ENCODE measurements at places on chromosomes 11 and 22.

DNA sequence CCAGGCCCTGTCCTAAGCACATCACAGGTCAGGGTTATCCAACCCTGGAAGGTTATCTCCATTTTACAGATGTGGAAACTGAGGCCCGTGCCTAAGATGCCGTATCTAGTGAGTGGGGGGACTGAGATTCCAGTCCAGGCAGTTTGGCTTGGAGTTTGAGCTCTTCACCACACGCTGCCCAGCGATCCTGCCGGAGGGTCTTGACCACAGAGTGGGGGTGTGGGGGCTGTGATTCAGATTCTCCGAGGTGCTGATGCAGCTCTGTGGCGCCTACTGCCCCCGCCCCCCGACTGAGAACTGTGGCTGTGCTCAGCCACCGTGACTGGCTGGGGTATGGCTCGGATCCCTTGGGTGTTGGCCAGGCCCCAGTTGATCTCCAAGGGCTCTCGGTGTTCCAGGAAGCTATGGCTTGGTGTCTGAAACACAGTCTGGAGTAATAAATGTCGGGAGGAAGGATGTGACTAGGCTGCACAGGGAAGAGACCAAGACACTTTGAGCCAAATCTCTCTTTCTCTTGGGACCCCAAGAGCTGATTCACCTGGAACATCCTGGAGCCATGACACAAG is 60.6 kb upstream of the RASD2 start:
- DNase-seq: no peak

- DNase-seq: no peak
These were observed 16.2 kb downstream of the JHY start for GRCh38 chr11:122898799-122899198.

- DNase-seq: no peak
These were observed 25.7 kb downstream of the LRRC10B start for GRCh38 chr11:61534025-61534932.

- no peak for DNase-seq
These were observed 155.8 kb downstream of the KIRREL3 start for GRCh38 chr11:126844789-126845188.

DNA sequence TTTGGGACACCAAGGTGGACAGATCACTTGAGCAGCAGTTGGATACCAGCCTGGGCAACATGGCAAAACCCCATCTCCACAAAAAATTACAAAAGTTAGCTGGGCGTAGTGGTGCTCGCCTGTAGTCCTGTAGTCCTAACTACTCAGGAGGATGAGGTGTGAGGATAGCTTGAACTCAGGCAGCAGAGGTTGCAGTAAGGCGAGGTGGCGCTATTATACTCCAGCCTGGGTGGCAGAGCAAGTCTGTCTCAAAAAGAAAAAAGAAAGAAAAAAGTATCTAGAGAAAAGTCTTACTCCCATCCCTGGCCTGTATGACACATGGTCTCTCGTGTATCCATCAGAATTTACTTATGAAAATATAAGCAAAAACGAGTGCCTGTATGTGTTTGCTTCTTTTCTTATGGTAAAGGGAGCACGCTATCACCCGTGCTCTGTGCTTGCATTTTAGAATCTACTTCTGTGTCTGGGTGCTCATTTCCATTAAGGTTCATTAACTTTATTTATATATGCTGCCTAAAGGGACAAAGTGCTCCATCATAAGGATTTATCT is 15.4 kb upstream of the CPT1A start:
- no peak for DNase-seq

- DNase-seq: no peak
These were observed 107.5 kb downstream of the PKNOX2 start for GRCh38 chr11:125272092-125272491.

DNA sequence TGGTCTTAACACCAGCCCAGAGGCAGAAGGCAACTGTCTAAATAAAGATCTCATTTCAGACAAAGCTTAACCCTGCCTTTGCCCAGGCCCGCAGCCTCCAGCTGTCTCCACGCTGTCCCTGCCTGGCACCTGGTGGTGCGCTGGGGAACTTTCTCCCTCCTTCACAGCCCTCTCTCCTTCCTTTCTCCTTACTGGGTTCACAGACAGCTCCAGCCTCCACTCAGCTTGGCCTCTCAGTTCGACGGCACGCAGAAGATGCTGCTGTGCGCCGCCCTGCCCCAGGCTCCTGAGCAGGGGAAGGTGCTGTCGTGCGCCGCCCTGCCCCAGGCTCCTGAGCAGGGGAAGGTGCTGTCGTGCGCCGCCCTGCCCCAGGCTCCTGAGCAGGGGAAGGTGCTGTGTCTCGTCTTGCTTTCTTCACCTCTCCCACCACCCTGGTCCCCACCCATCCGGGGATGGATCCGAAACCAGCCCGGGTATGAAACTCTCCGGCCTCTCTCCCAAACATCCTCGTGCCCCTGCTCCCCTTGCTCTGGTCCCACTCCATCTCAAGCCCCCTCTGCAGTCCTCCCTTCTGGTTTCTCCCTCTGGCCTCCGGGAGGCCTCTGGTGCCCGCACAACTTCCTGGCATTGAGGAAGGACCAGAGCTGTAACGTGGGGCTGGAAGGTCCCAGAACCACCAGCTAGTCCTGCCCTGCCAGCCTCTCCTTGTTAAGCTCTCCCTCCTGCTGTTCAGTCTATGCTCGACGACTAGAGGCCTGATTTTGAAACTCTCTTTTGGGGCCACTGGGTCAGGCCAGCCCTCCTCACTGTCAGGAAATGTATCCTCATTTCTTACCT is 22.9 kb upstream of the JAM3 start:
- DNase-seq: no peak

DNA sequence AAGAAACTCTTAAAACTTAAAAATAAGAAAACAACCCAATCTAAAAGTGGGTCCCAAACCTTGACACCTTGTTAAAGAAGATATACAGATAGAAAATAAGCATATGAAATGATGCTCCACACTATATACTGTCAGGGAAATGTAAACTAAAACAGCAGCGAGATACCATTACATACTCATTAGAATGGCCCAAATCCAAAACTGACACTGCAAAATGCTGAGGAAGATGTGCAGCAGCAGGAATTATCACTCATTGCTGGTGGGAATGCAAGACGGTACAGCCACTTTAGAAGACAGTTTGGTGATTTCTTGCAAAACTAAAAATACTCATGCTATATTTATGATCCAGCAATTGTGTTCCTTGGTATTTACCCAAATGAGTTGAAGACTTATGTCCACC is 5.0 kb upstream of the RNF26 start:
- DNase-seq: no peak

DNA sequence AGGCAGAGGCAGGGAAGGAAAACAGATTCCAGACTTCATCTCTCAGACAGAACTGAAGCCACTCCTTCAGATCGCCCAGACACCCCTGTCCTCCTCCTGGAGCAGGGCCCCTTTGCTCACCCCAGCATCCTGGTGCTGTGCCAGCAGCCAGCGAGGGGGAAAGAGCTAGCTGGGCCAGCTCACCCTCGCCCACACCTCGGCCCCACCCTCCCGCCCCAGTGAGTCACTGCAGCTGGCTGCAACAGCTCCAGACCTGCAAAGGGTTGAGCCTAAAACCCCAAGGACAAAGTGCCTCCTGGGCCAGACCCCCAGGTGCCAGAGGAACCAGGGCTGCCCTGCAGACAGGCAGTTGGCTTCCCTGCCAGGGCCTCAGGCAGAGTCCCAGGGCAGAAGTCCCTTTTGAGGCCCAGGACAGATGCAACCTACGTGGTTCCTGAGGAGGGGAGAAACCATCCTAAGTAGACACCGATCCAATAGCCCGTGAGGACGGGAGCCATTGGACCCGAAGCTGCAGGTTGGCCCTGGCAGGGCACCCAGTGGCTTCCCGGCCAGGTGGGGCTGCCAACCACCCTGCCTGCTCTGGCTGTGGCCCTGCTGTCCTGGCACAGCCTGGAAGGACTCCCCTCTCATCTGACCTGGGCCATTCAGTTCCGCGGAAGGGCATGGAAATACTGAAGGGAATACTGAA is 7.2 kb downstream of the AHNAK start:
- peak; percentile 86 for DNase-seq

DNA sequence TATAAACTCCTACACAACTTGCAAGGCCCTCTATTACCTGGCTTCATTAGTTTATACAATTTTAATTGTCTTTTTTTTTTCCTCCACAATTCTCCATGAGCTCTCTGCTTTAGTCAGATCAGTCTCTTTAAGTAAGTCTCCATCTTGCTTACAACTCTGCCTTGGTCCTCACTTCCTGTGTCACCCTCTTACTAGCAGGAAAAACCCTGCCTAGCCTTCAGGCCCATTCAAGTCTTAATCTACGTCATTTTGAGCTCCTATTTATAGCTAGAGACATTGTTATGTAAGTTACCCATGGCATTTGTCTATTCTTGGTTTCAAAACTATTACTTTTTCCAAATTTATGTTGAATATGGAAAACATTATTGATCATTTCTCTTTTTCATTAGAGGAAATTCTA is 177.4 kb downstream of the SBF2 start:
- no peak for DNase-seq

- no peak for DNase-seq
These were observed 405.8 kb downstream of the NTM start for GRCh38 chr11:131776211-131776610.

- no peak for DNase-seq
These were observed 516 bp upstream of the SERPINH1 start for GRCh38 chr11:75561426-75562047.

GRCh38 chr11:96139691-96140090 is 203.3 kb downstream of the MAML2 start:
- no peak for DNase-seq

- DNase-seq: no peak
These were observed 567.9 kb upstream of the CADM1 start for GRCh38 chr11:116072133-116072532.

- no peak for DNase-seq
These were observed 1471.6 kb downstream of the TBC1D22A start for GRCh38 chr22:48234011-48234410.

DNA sequence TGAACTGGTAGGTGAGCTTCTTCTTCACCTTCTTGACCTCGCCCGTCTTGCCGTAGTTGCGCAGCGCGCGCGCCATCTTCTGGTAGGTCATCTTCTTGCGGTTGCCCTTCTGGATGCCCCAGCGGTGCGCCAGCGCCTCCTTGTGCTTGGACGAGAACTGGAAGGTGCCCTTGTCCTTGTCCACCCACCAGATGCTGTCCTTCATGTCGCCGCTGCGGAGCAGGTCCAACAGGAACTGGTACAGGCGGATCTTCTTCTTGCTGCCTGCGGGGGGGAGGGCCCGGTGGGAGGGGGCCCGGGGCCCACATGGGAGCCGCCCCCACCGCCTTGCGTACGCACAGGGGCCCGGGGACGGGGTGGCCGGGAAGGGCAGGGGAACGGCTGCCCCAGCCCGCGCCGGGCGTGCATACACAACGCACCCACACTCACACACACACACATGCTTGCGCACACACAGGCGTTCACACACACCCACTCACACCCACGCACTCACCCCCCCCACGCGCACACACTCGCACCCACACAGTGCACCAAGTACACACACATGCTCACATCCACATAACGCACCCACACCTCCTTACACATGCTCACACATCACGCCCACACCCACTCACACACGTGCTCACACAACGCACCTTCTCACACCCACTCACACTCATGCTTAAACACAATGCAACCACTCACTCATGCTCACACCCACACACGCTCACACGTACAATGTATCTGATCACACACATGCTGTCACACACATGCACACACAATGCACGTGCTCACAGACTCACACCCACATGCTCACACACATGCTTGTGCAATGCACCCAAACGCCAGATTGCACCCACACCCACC is 3.0 kb upstream of the MYBPC3 start:
- DNase-seq: peak; percentile 73

- DNase-seq: peak; percentile 73
These were observed 815 bp upstream of the PLCB3 start for GRCh38 chr11:64250415-64251015.

DNA sequence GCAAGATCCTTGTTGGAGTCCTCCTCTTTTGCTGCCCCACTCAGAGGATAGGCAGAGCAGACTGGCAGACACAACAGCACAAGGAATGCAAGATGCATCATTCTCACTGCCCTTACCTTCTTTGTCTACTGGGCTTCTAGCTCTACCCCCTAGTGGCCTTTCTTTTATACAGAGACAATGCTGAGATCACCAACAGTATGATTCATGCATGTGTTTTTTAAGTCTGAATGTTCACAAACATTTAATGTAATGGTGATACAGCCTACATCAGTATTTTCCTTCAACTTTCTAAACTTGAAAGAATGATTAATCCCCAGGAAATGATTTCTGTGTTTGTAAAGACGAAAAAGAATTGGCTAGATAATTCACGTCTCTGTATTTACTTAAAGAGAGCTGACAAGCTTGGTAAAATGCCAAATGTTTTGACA is at the start of gene MMP10:
Gene MMP10, minus strand, starts transcription at position 138 of the 428 bp plus-strand sequence. Its CDS starts 37 bp downstream, at position 101.
- DNase-seq: no peak

GRCh38 chr11:111718859-111719258 is 47.3 kb downstream of the PPP2R1B start:
- DNase-seq: no peak

- no peak for DNase-seq
These were observed 651 bp downstream of the CRYAB start for GRCh38 chr11:111910676-111911562.
